AG10803 (cell line): ENCODE measurements at places on chromosomes 5 and 9.

DNA sequence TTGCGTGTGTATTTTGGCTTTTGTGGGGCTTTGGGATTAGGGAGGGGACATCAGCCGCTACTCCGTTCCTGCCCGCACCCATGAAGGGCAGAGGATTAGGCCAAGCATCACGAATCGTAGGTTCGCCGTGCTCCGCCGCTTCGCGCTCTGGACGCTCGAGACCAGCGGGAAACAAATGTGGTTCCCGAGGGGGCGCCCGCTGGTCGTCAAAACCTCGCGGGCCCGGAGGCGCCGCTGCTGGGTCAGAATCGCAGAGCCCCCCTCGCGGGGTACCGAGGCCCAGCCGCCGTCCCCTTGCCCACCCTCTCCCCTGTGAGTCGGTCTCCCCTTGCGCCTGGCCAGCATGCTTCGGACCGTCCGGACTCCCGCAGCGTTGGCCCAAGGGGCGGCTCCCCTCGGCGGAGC lies 2.3 kb upstream of the PAX5 start:
- DNase-seq = no peak

GRCh38 chr9:70580606-70581195 lies 166.2 kb upstream of the KLF9 start:
- DNase-seq = no peak

DNA sequence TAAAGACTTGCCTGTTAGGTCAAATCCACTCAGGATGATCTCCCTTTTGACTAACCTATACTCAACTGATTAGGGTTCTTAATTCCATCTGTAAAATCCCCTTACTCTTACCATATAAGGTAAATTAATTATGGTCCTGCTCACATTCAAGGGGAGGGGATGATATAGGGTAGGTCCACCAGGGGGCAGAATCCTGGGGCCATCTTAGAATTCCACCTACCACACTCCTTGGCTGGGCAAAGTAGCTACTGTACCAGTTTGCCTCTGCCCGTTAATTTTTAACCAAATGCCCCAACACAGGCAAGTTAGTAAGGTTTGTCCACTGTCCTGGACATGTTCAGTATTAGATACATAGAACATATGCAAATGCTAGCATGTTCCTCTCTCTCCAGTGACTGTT lies 262.4 kb downstream of the SEMA5A start:
- no peak for DNase-seq

DNA sequence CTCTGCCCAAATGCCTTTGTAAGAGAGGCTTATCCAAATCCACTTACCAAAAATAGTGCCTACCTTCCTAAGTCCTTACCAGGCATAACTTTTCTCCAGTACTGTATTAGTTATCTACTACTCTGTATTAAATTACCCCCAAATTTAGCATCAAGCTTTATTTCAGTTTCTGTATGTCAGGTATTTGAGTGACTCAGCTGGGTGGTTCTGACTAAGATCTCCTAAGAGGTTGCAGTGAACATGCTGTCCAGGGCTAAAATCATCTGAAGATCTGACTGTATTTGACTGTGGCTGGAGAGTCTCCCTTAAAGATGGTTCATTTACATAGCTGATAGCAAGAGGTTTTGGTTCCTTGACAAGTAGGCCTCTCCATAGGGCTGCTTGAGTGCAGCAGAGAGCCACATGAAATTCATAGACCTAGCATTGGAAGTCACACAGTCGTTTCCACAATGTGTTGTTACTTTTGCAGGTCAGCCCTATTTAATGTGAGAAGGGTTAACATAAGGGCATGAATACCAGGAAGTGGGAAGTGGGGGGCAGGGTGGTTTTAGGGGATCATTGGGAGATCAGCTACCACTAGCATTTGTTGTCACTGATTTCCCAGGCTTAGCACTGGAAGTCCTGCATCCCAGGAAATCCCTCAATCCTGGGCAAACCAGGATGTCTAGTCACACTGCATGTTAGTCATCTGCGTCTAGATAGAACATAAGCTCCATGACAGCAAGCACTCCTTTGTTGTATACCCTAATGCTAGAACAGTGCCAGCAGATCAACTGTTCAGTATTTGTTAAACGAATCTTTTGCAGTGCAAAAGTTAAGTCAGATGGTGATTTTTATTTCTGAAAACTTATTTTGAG lies 2.0 kb upstream of the ZNF622 start:
- peak; percentile 61 for DNase-seq

GRCh38 chr9:126818482-126818881 lies 13.6 kb downstream of the ZBTB43 start:
- no peak for DNase-seq

GRCh38 chr5:52685566-52685965 lies 102.2 kb upstream of the ITGA1 start:
- DNase-seq = no peak
